Stimulated activated CD4-positive, alpha-beta T cell treated with anti-CD3 and anti-CD28 coated beads, Interleukin-2, amount 100 ng/mL, for 24 hours (primary cell): ENCODE measurements at places on chromosomes 1 and 21.
A peak's percentile ranks its signal among the peaks of the same experiment; 100 is the strongest.

DNA sequence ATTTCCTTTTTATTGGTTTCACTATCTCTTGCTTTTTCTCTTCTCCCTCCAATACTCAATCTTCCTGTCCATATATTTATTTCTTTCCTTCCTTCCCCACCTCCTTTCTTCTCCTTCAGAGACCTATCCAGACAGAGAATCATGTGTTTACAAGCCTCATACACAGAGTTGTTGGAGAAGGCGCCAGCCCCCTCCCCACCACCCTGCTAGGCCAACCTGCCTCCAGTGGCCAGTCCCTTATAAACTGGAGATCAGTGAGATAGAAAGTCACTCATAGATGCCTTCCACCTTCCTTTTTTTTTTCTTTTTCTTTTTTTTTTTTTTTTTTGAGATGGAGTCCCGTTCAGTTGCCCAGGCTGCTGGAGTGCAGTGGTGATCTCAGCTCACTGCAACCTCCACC lies 53.3 kb downstream of the CD247 start:
- no peak for DNase-seq

GRCh38 chr1:164770131-164770529 lies 211.1 kb downstream of the PBX1 start:
- DNase-seq: no peak

- no peak for DNase-seq
These were observed 9.7 kb upstream of the GBP6 start for GRCh38 chr1:89354205-89354604.

- DNase-seq: peak; percentile 77
These were observed at the start of gene SH2D5 for GRCh38 chr1:20732588-20733359. Gene SH2D5 (minus strand): TSS chr1:20732703. CDS start chr1:20728044, 4,659 bp downstream.

DNA sequence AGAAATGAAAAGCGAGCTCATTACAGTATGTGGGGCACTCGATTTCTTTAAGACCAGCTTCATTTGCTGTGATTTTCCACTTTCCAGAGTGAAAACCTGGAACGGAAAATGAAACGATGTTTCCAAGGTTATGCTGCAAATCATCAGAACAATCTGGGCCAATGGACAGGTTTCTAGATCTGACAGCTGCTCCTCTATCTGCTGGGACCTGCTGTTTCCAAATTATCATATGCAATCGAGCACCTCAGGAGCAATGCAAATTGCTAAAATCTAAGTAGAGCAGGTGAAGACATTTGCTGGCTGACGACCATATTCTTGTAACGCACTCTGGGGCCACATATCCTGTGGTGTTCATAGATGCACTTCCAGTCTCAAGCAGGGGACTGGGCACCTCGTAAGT lies 39.7 kb upstream of the TIAM1 start:
- no peak for DNase-seq

DNA sequence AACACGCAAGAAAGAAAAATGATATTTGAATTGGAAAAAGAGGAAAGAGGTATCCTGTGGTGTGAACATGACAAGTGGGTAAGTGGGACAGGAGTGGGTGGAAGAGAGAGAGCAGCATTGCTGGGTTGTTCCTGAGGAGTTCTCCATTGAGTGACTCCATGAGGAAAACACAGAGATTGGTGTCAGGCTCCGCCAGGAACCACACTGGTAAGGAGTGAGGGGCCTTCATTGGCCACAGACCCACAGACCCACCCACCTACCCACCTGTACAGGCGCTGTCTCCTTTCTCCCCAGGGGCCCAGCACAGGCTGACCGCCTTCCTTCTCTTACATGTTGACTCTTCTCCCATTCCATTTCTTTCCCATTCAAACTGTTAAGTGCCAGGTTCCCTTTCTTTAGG lies 20.9 kb downstream of the S100A7A start:
- no peak for DNase-seq

DNA sequence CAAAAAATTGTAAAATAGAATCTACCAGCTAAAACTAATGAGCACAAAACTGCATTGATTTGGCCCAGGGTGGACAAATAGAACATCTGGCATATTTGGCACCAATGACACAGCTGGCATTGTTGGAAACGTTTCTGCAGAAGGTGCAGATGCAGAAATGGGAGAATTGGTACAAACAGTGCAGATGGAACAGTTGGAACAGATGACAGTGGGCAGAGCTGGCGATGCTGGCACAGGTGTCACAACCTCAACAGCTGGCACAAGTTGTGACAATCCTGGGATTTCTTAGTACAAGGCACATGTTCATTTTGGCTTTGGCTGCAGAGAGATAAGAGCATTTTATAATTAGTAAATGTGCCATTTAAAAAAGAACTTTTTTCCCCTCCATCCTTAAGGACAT lies 91.1 kb upstream of the ZBTB18 start:
- no peak for DNase-seq

DNA sequence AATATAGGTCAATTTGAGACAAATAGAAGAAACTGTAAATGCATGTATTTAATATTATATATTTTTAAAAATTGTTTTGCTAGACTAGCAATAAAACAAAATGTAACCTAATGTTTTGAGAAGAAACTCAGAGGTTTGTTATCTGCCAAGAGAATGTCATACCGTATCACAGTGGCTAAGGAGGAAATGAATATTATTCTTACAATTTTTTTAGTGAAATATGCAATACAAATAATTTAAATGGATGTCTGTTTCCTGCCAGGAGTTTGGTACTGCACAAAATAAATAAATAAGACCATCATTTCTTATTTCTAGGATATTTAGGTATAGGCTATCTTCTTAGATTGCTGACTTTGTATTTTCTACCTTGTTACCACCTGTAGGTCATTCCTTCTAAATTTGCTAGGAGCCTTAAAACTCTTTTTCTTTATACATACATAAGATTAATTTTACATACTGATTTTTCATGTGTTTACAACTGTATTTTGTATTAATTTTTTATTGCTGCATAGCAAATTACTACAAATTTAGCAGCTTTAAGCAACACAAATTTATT lies 113.6 kb downstream of the NEK7 start:
- DNase-seq: no peak

- no peak for DNase-seq
These were observed 22.4 kb upstream of the ACTN2 start for GRCh38 chr1:236663934-236664333.

- DNase-seq: no peak
These were observed 68.1 kb downstream of the STUM start for GRCh38 chr1:226616636-226617035.

DNA sequence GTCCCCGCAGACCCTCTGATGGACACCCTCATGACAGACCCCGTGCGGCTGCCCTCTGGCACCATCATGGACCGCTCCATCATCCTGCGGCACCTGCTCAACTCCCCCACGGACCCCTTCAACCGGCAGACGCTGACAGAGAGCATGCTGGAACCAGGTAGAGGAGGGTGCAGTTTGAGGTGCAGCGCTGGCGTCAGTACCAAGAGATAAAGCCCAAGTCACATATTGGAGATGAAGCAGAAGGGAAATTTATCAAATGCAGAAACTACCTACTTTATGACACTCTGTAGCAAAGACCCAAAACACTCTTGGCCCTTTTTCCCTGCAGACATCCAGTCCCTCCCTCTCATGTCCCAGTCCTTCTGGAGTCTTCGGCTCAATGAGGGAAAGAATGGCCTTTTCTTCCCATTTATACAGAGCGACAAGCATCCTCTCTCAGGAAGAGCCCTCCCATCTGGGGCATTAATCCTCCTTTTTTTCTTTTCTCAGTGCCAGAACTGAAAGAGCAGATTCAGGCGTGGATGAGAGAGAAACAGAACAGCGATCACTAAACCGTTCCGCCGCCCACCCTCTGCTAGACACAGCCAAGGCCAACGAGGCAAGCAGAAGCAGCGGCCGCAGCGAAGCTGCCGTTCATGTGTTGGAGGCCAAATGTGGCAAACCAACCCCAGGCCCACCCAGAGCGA lies 30.8 kb upstream of the KIF1B start:
- no peak for DNase-seq

- no peak for DNase-seq
These were observed 39.0 kb downstream of the SLC44A3 start for GRCh38 chr1:94859174-94859573.

DNA sequence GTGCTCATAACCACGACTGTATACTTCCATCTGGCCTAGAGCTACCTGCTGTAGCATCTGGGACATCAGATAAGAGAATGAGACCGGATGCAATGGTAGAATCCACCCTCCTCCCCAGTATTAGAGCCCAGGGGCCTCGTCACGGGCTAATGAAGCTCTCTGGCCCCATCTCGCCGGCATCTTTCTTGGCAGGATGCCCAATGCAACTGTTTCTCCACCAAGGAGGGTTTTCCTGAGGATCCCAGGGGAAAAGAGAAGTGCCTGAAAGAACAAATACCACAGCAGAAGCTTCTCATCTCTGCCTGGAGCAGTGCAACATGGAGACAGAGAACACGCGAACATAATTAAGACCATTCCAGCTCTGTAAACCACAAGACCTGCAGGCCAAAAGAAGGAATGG lies 80.0 kb downstream of the VWA5B1 start:
- no peak for DNase-seq

GRCh38 chr1:2624735-2625300 lies 8.0 kb downstream of the MMEL1 start:
- no peak for DNase-seq

GRCh38 chr1:180365039-180365438 lies 135.0 kb downstream of the LHX4 start:
- no peak for DNase-seq

DNA sequence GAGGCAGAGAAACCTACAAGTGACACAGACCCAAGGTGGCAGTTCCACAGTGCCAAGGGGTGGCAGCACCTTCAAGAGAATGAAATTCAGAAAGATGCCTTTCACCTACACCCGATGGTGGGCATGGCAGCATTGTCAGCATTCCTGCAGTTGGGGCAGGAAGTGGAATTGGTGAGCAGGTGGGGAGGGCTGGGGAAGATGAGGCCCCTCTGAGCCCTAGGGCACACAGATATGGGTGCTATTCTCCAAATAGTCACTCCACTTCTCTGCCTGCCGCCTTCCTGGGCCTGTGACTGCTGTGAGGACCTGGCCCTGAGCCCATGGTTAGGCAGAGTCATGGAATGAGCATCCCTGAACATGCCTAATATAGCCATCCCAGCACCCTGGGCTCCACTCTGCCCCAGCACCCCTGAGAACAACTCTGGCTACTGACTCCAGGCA lies 8.3 kb downstream of the SHISA4 start:
- no peak for DNase-seq

- no peak for DNase-seq
These were observed 99.5 kb downstream of the GALNT2 start for GRCh38 chr1:230166366-230167132.

DNA sequence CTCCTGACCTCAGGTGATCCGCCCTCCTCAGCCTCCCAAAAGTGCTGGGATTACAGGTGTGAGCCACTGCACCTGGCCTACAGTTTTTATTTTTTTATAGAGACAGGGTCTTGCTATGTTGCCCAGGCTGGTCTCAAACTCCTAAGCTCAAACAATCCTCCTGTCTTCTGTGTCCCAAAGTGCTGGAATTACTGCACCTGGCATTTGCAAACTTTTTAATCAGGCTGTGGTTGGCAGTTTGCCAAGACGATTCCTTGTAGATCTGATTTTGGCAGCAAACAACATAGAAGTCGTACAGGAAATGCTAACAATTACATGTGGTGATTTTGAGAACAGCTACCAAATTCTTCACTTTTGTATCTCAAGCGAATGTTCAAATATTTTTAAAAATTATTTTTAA lies 10.1 kb downstream of the RBP7 start:
- DNase-seq: no peak

- no peak for DNase-seq
These were observed 96.4 kb upstream of the RAB3GAP2 start for GRCh38 chr1:220368352-220369265.

DNA sequence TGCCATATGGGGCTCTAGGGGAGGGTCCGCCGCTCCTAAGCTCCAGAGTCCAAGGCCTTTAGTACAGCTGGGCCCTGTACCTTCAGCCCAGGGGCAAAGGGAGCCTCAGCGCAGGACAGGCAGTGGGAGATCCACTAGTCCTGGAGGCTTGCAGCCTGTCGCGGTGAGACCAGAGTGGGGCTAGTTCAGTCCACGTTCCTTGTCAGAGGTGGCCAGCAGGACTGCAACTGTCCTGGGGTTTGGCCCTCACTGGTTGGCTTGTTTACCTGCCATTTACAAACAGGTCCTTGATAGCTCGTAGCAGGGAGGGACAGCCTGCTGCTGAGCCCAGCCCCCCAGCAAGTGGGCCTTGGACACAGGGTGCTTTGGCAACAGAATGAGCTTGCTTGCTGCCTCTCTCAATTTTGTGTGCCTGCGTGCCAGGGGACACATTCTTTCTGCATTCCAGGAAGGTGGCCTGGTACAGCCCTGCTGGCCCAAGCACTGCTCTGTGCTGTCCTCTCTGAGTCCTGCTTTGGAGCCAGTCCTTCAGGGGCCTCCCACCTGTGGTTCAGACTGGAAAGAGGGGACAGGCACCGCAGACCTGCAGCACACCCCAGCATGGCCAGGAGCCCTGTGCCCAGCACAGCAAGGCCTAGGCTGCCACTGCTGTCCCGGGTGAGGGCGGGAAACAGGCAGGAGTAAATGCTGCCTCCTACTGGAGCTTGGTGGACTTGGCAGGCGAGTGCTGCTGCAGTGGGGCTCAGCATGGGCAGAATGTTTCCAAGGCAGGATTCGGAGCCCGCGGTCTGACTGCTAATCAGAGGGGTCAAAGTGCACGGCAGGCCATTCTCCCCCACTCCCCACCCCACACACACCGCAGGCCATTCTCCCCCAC lies 15.2 kb downstream of the H6PD start:
- DNase-seq: peak; percentile 29

DNA sequence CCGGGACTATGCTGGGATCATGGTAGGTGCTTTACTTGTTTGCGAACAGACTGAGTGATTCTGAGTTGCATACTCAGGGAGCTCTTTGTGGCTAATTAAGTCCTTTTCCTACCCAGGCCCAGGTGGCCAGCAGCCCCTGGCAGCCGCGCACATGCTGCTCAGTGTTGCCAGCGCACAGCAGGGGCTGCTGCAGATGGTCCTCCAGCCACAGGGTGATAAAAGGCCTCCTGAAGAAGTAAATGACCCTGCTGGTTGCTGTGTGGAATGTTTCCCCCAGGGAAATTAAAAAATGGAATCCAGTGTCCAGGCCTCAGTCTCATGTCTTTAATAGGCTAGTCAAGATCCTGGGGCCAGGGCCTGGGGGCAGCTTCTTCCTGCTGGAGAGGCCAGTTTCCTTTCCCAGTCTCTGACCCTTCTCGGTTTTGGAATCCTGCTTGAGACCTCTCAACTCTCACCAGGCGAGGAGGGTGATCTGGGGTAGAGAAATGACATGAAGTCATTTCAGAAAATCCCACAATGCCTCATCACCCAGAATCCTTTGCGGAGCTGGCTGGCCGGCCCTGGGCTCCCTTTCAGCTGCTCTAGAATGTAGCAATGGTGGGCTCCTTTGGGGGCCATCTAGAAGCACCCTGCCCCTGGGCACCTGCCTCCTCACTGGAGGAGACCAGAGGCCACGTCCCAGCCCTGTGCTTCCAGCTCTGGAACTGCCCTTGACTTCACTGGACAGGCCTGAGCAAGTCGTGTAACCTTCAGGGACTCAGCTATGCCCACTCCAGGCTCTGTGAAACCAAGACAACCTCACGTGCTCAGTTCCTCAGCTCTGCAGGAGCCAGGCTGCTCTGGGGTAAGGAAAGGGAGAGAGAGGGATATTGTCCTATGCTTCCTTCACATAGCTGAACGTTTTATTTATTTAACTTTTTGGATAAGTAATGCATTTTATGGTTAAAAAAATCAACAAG lies 131.4 kb downstream of the MRPS6 start:
- DNase-seq: no peak
